ENCODE measurements at places on chromosomes 16 and 17. TPM values are rescaled to one million over a fixed set of nuclear protein-coding genes. Genes with fewer than 3 reads are reported as not detected.

CHST5 gene
- not detected for total RNA-seq

FBXO39 gene
- total RNA-seq, result not detected

PRRT2 gene
- total RNA-seq, result 0.63 TPM

CA4 gene
- 13.7 TPM for total RNA-seq

FASN gene
- total RNA-seq, result 26.7 TPM

TSC2 gene
- 48.4 TPM for total RNA-seq

SOX8 gene
- 1.3 TPM for total RNA-seq

KRTAP9-2 gene
- total RNA-seq, result not detected

FOXL1 gene
- total RNA-seq, result 0.44 TPM

ATP2A3 gene
- total RNA-seq, result 3.3 TPM

APRT gene
- total RNA-seq, result 61.6 TPM

SEPTIN1 gene
- 1.5 TPM for total RNA-seq

PRAC1 gene
- total RNA-seq, result not detected

SP2 gene
- total RNA-seq, result 21.2 TPM

ATMIN gene
- 27.4 TPM for total RNA-seq

CA7 gene
- not detected for total RNA-seq

ATPAF2 gene
- 27.8 TPM for total RNA-seq

EFCAB13 gene
- 2.1 TPM for total RNA-seq

LRRC75A gene
- 0.37 TPM for total RNA-seq

HEATR9 gene
- 0.11 TPM for total RNA-seq

CLN3 gene
- 13.3 TPM for total RNA-seq

TBX2 gene
- 21.0 TPM for total RNA-seq

TMEM100 gene
- total RNA-seq, result 7.8 TPM

TEDC2 gene
- 1.0 TPM for total RNA-seq

HOXB13 gene
- total RNA-seq, result not detected

SPEM1 gene
- not detected for total RNA-seq

PRSS21 gene
- not detected for total RNA-seq

CCL4L2 gene
- total RNA-seq, result not detected

NPIPB6 gene
- total RNA-seq, result 0.63 TPM

HMOX2 gene
- total RNA-seq, result 96.1 TPM

UTS2R gene
- total RNA-seq, result 21.9 TPM

C1QL1 gene
- total RNA-seq, result 2.7 TPM

KIF22 gene
- 36.1 TPM for total RNA-seq

CIBAR2 gene
- not detected for total RNA-seq

HBQ1 gene
- not detected for total RNA-seq

OTOP3 gene
- not detected for total RNA-seq

FNDC8 gene
- total RNA-seq, result not detected

CEMP1 gene
- not detected for total RNA-seq

RAP1GAP2 gene
- total RNA-seq, result 36.5 TPM

NPIPB8 gene
- not detected for total RNA-seq

CALB2 gene
- total RNA-seq, result not detected

RBFOX1 gene
- 49.5 TPM for total RNA-seq

MAPK7 gene
- total RNA-seq, result 25.4 TPM

KRT33A gene
- not detected for total RNA-seq

GAS2L2 gene
- 0.10 TPM for total RNA-seq

PRAC2 gene
- not detected for total RNA-seq

TERB1 gene
- total RNA-seq, result not detected

CCL16 gene
- not detected for total RNA-seq

MYL11 gene
- total RNA-seq, result not detected

HES7 gene
- 0.31 TPM for total RNA-seq

NLRC5 gene
- total RNA-seq, result 9.9 TPM

ENPP7 gene
- total RNA-seq, result not detected

KRT20 gene
- not detected for total RNA-seq

ADAD2 gene
- total RNA-seq, result 0.72 TPM

Measured in heart left ventricle (tissue), 16 donors.